Cortex of kidney (tissue), 1 donor: ENCODE measurements at places on chromosomes 2 and 18.

GRCh38 chr2:66550826-66551225 is 115.9 kb downstream of the MEIS1 start:
- DNase-seq, result no peak

- DNase-seq, result no peak
Measured at GRCh38 chr18:46152436-46152807, 48.2 kb downstream of the HAUS1 start.

- DNase-seq, result no peak
Measured at GRCh38 chr2:53127061-53127650, 640.4 kb upstream of the CHAC2 start.

DNA sequence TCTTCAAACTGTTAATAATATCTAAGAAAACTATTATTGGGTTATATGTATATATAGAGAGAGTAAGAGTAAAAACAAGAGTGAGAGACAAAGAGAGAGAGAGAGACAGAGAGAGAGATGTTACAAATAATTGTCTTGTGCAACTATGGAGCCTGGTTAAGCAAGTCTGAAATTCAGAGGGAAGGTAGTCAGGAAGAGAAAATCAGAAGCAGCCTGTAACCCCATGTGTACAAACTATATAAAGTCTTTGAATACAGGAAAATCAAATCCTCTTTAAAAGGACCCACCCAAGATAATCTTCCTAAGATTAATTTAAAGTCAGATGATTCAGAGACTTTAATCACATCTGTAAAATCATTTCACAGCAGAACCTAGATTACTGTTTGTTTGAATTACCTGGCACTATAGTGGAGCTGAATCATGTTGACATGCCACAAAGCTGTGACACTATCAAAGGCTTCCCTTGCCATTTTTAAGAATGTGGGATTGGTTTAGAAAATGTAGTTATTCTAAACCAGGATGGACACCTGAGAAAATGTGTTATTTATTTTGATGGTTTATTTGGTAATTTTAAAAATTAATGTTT is 301.7 kb upstream of the FSIP2 start:
- DNase-seq, result no peak

GRCh38 chr2:137888845-137889244 is 75.4 kb upstream of the HNMT start:
- DNase-seq, result no peak
